ENCODE measurements at places on chromosomes 1 and 21. TPM values are rescaled to one million over a fixed set of nuclear protein-coding genes. Genes with fewer than 3 reads are reported as not detected.

Gene LCE2A
- not detected for total RNA-seq

Gene CCDC28B
- 30.6 TPM for total RNA-seq

DNA sequence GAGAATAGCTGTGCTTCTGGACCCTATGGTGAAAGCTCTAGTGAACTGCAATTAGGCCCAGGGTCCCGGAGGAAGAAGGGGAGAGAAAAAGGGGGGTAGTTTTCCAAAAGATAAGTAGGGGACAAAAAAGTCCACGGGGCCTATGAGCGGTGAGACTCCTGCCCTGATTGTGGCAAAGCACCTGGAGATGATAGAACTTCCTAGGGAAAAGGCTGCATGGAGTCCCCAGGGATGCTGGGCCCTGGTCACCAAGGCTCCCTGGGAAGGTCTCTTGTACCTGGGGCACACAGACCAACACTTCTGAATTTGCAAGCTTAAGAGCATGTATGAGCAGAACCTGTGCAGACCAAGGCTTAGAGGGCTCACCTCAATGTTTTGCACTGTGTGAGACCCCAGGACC lies 5.4 kb upstream of the SHISA4 start:
- H3K27me3 ChIP-seq: peaks cover 11% of the 10 kb centered on the region
- H3K4me3 ChIP-seq: no peak overlapping the region
- H3K27ac ChIP-seq: no peak overlapping the region
- no peaks in the 10 kb centered on the region for H3K36me3 ChIP-seq

DNA sequence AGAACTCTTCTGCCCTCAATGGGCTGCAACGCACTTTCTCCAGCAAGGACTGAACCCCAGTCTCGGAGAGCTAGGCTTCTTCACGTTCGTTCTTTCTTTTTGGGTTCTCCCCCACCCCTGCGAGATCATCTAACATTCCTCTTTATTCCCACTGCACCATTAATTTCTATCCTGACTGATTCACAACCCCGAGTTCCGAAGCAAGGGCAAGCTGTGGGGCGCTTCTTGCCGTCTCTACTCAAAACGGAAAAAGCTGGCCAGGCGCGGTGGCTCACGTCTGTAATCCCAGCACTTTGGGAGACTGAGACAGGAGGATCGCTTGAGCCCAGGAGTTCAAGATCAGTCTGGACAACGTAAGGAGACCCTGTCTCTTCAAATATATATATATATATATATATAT lies 37.4 kb upstream of the BTG2 start:
- no peak for DNase-seq
- no peak overlapping the region for H3K27ac ChIP-seq
- peaks cover 25% of the 10 kb centered on the region for H3K4me1 ChIP-seq

Gene SYT11
- 39.8 TPM for total RNA-seq
